HFF-Myc (cell line): ENCODE measurements at places on chromosomes 1 and 21.

DNA sequence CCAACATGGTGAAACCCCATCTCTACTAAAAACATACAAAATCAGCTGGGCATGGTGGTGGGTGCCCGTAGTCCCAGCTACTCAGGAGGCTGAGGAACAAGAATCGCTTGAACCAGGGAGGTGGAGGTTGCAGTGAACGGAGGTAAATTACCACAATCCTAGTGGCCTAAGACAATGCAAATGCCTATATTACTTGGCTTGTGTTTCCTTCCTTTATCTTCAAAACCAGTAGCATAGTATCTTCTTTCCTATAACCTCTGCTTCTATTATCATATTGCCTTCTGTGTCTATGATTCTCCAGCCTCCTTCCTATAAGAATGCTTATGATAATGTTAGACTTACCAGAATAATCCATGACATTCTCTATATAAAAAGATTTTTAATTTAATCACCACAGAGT, 156.2 kb upstream of the RGS18 start:
- no peak for DNase-seq

DNA sequence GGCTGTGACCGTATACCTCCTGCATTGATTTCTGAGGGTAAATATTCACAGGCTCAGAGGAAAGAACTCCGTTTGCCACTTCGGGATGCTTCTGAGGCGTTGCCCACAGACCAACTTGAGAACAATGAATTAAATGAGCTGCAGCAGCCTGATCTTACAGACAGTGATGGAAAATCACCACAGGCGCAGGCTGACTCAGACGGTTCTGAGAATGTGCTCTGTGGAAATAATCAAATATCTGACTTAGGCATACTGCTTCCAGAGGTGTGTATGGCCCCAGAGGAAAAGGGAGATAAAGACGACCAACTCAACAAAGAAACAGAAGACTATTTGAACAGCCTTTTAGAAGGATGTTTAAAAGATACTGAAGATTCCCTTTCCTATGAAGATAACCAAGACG, 76.7 kb upstream of the SCCPDH start:
- DNase-seq: no peak

- peak; percentile 43 for DNase-seq
Observed at GRCh38 chr1:30888391-30888790, 20.2 kb downstream of the SDC3 start.

GRCh38 chr1:235022981-235023710, 105.5 kb downstream of the TOMM20 start:
- no peak for DNase-seq

GRCh38 chr1:245298781-245299180, 144.0 kb downstream of the KIF26B start:
- peak; percentile 40 for DNase-seq

- DNase-seq: no peak
Observed at GRCh38 chr1:196355206-196355786, 252.9 kb downstream of the KCNT2 start.

- DNase-seq: no peak
Observed at GRCh38 chr1:245715291-245715701, 560.5 kb downstream of the KIF26B start.

- no peak for DNase-seq
Observed at GRCh38 chr21:44431300-44431699, 24.0 kb upstream of the LRRC3 start.

DNA sequence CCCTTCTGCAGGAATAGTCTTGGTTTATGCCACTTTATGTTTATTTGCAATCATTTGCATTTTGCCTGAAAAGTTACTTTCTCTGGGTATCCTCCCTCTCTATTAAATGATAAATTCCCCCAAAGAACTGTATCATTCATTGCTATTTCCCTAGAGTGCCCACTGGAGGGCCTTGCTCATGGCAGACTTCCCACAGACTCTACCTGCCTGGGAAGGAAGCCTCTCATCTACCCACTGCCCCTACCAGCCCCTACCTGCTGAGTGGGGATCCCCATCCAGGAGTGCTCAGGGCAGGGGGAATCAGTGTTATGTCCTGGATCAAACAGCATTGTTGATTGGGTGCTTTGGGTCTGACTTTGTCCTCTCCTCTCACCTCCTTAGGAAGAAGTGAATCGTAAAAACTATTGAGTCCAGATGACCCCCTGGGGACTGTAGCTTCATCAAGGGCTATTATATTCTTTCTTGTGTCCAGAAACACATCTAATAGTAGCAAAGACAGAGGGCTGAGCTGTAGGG, 6.8 kb upstream of the LRRN2 start:
- DNase-seq: no peak

- no peak for DNase-seq
Observed at GRCh38 chr1:167158111-167158812, 62.4 kb upstream of the POU2F1 start.

- no peak for DNase-seq
Observed at GRCh38 chr1:66438062-66438461, 95.9 kb upstream of the SGIP1 start.

- no peak for DNase-seq
Observed at GRCh38 chr1:206559672-206559995, 52.3 kb downstream of the RASSF5 start.

- DNase-seq: no peak
Observed at GRCh38 chr1:167748906-167749305, 27.1 kb downstream of the MPZL1 start.

- no peak for DNase-seq
Observed at GRCh38 chr1:28170001-28170596, 6.4 kb downstream of the PTAFR start.

- DNase-seq: no peak
Observed at GRCh38 chr1:244234009-244234643, 183.0 kb downstream of the ZBTB18 start.

DNA sequence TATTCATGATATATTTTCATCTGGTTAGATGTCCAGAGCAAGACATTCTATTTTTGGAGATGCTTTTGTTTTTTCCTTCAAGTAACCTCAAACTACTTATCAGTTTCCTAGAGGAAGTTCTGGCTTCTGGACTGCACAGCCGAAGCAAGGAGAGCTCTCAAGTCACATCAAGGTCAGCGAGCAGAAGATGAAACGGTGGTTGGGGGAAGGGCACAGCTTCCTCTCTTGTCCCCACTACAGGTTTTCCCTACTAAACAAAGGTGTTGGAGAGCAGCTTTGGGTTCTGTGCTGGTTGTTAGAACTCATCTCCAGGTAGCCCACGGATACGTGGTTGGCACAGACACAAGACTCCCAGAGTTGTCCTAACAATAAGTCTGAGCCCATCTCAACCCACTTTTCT, 5.1 kb upstream of the PLEKHO1 start:
- DNase-seq: no peak

DNA sequence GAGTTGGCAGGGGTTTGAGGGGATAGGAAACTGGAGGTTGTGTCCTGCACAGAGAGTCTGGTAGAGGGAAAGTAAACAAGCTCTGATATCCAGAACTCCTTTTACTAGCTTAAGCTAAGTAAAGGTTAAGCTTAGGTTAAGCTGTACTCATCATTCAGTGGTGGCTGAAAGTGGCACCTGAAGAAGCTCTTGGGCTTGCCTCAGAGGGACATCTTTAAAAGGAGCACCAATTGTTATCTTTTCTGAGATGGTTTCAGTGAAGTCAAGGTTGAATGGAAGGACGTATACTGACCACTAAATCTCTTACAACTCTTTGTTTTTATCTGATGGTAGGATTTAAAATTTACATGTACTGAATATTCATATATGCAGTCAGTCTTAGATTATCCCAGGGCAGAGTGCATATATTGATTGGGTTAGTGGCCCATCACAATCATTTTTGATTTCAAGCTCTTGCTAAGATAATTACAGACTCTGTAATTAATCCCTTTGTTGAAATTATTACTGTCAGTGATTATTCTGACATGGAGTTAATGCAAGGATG, 43.3 kb downstream of the S1PR1 start:
- no peak for DNase-seq

DNA sequence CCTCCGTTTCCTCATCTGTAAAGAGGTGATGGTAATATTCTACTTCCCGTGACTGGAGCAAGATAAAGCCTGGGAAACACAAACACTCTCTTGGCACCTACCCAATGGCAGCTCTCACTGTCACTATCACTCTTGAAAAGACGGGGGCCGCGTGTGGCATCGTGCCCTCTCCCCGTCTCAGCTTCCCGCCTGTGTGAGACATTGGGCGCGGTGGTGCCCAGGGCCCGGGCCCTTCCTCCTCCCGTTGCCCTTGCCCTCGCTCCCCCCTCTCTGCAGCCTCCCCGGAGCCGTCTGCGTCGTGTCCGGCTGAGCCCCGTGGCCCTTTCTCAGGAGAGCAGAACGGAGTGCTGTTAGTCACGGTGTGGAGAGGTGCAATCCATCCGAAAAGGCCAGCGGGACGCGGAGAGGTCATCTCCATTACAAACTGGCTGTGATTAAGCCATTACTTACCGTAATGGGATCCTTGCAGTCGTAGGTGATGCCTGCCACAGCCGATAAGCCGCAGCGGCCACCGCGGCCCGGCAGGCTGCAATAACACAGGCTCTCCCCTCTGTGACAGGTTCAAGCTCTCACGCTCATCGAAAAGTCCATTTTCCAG, 156.4 kb upstream of the ZC3H12A start:
- DNase-seq: no peak

DNA sequence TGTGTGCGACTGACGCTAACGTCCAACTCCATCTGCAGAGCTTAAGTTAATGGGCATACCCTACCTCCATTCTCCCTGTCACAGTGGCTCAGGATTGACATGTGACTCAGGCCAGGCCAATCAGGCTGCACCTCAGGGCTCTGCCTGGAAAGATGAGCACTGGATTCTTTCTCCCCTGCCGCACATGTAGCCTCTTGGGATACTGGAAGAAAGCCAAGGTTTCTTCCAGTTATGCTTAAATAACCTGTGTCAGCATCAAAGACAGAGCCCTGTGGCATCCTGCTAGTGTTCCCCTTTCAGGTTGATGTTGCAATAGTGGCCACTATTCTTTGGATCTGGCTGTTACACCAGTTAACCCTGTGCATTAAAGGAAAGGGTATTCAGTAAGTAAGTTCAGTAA, 55.0 kb upstream of the SYT6 start:
- DNase-seq: no peak

DNA sequence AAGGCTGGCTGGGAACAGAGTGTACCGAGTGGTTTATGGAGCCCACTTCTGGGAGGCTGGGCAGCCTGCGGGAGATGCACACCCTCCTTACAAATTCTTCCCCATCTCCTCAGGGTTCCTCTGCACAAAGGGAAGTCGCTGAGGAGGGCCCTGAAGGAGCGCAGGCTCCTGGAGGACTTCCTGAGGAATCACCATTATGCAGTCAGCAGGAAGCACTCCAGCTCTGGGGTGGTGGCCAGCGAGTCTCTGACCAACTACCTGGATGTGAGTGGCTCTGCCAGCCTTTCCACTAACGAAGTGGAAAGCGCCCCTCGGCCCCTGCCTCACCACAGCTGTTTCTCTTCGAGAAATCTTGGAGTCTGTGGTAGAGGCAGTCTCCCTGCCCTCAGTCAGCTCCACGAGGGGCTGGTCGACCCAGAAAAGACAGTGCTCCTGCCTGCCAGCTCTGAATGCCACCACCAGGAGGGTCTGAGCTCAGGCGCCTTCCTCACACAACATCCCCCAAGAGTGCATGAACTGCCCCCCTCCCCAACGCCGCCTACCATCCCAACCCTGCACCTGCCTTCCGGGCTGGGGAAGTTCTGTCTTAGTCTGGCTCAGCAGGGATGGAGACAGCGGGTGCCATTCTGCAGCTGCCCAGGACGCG, 31.8 kb downstream of the PROK1 start:
- no peak for DNase-seq

DNA sequence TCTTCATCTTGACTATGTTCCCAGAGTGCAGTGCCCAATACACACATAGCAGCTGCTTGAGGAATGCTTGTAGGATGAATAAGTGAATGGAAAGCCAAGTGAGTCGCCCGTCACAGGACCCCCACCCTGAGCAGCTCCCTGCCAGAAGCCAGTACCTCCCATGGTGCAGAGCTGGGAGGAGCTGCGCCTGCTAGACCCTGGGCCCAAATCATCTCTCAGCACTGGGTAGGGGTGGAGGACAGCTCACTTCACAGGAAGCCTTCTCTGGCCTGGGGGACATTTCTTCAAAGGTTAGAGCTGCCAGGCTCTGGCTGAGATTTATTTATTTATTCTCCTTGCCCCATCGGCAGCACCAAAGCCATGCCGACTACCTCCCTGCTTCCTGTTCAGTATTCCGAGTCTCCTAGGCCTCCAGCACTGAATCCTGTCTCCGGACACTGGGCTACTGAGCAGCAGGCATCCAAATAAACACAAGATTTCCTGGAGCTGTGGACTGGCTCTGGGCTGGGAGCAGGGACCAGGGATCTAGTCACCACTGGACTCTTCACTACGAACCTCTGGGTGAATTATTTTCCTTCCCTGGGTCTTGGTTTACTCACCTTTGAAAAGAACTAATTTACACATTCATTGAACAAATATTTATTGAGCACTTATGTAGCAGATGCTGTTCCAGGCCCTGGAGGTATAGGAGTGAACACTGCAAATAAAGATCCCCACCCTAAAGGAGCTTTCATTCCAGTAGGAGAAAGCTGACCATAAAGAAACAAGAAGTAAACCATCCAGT, 187.7 kb downstream of the TRABD2B start:
- no peak for DNase-seq

GRCh38 chr1:195306281-195306680, 1302.0 kb downstream of the KCNT2 start:
- no peak for DNase-seq

GRCh38 chr1:231605149-231606100, 21.2 kb upstream of the DISC1 start:
- DNase-seq: no peak

DNA sequence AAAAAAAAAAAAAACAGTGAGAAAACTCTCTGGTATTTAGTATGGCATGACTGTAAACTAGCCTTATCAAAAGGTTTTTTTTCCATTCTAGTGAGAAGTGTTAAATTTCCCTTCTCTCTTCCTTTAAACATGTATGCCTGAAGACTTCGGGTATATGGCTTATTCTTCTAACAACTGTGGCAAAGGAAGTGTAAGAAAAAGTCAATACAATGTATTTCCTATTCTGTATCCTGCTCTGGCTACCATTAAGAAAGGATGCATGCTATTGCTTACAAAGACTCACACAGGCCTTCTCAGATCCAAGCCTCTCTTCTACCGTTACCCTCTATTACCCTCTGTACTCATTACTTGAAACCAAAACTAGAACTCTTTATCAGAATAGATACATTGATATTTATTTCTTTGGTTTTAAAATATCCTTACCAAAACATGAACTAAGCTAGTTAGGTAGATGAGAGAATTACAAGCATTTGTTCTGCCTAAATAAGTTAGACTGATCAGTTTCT, 8.4 kb downstream of the CEPT1 start:
- DNase-seq: no peak

DNA sequence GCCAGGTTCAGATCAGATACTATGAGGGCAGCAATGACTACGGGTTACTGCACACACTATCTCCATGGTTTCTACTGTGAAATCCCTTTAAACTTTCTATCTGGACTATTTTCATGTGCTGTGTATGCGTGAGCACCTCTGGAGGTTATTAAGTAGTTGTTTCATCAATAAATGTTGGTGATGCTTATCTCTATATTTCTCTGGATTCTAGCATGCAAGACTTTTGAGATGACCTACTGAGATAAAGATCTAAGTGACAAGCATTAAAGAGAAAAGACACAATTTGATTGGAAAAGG, 194.0 kb downstream of the NRIP1 start:
- no peak for DNase-seq
